ENCODE measurements at places on chromosomes 13 and 19.

- no peak for DNase-seq
Observed at GRCh38 chr13:46654951-46655350, 102.0 kb downstream of the LRCH1 start.

DNA sequence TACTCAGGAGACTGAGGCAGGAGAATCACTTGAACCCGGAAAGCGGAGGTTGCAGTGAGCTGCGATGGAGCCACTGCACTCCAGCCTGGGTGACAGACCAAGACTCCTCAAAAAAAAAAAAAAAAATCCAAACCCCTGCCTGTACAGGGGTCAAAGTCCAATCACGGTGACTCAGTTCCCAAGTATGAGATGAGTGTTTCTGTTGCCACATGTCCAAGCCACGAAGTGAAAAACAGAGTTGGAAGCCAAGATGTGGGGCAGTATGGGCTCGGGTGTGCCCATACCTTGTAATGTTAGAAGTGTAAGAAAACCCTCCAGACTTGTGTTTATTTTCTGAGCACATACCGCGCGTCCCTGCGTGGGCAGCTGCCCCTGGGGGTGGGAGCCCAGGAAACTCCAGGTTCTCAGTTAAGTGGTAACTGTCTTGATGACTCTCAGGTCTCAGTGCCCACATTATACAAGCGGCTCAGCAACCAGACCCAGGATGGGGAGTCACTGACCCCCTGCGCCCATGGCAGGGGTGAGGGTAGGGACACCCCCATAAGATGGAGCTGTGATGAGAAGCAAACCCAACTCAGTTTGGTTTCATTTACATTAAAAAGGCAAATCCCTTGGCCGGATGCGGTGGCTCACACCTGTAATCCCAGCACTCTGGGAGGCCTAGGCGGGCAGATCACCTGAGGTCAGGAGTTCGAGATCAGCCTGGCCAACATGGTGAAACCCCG is 1.2 kb upstream of the GPX4 start:
- DNase-seq = peak; percentile 99

DNA sequence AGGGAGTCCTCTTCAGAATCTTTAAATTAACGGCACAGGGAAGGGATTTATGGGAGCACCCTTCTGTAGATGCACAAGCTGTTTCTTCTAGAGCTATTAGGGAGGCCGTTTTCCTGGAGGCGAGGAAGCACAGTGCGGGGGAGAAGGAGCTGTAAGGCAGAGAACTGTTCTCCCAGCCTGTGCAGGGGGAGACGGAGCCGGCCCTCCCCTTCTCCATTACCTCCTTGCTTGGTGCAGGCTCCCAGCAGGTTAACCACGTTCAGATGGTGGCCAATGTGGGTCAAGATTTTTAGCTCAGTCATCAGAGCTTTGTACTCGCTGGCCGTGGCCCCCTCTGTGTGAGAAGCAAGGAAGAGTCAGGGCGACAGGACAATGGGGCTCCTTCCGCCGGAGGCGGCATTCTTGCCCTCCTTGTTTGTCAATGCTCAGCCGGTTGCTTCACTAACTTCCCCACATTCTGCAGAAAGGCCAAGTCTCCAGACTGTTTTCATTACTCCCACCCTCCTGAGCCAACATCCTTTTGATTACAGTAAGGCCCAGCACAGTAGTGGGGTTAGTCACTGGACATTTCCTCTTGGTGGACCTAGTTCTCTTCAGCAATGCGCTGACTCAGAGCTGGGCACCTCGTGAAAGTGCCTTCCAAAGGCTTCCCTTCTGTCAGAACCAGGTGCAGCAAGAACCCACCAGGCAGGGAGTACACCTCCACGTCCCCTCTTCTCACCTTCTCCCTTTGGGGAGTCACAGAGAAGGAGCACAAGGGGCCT is 165.4 kb downstream of the FLT1 start:
- peak; percentile 98 for DNase-seq

GRCh38 chr13:40061466-40062450 is 406.3 kb downstream of the COG6 start:
- peak; percentile 57 for DNase-seq

DNA sequence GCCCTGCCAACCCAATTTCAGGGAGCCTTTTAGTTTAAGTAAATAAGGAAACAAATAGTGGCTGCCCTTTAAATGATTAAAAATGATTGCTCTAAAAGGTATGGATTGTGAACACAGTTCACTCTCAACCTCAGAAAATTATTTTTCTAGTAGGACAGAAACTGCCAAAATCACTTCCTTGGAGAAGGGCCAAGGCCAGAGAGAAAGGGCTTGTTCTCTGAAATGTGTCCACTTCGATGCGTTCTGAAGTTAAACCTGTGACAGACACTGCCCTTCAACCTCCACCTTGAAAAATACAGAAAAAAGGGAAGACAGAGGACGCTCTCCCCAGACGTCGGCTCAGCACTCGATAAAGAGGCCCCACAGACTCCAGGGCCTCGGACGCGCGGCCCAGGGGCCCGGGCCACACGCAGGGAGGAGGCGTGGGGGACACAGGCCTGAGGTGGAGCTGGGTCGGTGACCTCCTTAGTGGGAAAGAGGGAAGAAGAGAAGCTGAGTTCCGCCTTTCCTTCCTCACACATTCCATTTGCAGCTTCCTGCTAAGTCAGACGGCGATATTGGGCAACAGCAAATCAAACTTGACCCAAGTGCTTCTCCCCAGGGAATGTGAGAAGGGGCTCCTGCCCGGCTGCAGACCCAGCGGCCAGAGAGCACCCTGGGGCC is 63.6 kb downstream of the RASA3 start:
- DNase-seq = peak; percentile 76

Measured in iris pigment epithelial cell (primary cell).